Hair follicle dermal papilla cell (primary cell): ENCODE measurements at places on chromosomes 1 and 21. TPM values are rescaled to one million over a fixed set of nuclear protein-coding genes. Genes with fewer than 3 reads are reported as not detected.

SDC3 gene
- 172 and 175 TPM in 2 replicates for total RNA-seq

KPRP gene
- total RNA-seq: not detected in 2 replicates

HSPA6 gene
- under 0.01 TPM in 1 of 2 replicates, not detected in the other for total RNA-seq

KIRREL1 gene
- 178 and 202 TPM in 2 replicates for total RNA-seq

AXDND1 gene
- total RNA-seq: 0.12 and 0.49 TPM in 2 replicates

HCRTR1 gene
- not detected in 2 replicates for total RNA-seq
